Hepatocyte (in vitro differentiated cells): ENCODE measurements at places on chromosomes 2 and 18. TPM values are rescaled to one million over a fixed set of nuclear protein-coding genes. Genes with fewer than 3 reads are reported as not detected.

- DNase-seq, result no peak
These were observed 34.0 kb downstream of the TMEM185B start for GRCh38 chr2:120189189-120189588.

DNA sequence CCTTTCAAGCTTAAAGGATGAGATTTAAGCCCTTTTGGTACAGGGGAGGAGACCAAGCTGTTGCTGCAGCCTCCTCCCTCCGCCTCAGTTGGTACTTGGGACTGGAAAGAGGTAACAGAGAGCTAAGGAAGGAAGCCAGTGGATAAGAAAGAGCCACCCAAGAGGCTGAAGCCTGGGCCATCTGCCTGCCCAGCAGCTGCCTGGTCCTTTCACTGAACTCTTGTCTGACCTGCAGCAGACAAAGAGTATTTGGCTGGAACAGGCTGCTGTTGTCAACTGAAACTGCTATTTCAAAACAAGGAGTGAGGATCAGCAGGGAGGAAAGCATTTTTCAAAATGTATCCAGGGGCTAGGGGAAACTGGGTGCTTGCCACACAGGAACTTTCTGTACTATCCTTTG, 30.3 kb downstream of the TNS1 start:
- DNase-seq, result no peak

TUBA4B gene
- total RNA-seq, result 0.13 TPM in 1 of 2 replicates, not detected in the other

POTEJ gene
- total RNA-seq, result 0.17 and 0.76 TPM in 2 replicates

- no peak for DNase-seq
These were observed 161.3 kb downstream of the HAUS1 start for GRCh38 chr18:46265196-46266156.
